ENCODE measurements at places on chromosomes 2 and 18.

DNA sequence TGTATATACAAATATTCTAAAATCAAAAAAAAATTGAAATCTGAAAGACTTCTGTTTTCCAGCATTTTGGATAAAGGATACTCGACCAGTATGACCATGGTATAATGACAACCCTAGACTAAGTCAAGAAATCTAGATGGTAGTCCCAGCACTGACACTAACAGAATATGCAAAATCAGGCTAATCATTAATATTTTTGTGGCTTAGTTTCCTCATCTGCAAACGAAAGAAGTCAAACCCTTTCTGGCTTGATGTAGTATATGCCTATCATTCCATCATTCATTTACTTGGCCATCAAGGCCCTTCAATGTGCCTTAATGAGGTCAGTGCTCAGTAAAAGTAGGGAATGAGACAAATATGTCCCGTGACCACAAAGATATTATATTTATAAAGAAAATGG is 83.5 kb downstream of the NCKAP5 start:
- no peak for DNase-seq

GRCh38 chr2:122112216-122113005 is 357.0 kb downstream of the TSN start:
- no peak for DNase-seq

- DNase-seq = peak; percentile 5
Observed at GRCh38 chr2:27954771-27955383, 64.3 kb downstream of the BABAM2 start.

DNA sequence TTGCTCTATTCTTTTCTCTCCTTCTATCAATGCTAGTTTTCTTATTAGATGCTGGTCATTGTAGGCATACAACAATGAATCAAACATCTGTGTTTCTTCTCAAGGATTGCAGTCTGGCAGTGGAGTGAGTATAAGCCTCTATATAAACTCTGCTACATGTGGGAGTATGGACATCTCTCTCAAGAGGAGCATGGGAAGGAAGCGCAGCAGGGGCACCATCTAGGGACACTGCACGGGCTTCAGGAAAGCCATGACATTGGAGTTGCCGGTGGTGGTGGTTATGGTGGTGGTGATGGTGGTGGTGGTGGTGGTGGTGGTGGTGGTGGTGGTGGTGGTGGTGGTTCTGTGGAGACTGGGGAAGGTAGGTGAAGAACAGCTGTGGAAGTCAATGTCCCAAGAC is 462.6 kb downstream of the RNF144A start:
- no peak for DNase-seq

GRCh38 chr2:225073198-225073597 is 30.9 kb upstream of the DOCK10 start:
- no peak for DNase-seq

DNA sequence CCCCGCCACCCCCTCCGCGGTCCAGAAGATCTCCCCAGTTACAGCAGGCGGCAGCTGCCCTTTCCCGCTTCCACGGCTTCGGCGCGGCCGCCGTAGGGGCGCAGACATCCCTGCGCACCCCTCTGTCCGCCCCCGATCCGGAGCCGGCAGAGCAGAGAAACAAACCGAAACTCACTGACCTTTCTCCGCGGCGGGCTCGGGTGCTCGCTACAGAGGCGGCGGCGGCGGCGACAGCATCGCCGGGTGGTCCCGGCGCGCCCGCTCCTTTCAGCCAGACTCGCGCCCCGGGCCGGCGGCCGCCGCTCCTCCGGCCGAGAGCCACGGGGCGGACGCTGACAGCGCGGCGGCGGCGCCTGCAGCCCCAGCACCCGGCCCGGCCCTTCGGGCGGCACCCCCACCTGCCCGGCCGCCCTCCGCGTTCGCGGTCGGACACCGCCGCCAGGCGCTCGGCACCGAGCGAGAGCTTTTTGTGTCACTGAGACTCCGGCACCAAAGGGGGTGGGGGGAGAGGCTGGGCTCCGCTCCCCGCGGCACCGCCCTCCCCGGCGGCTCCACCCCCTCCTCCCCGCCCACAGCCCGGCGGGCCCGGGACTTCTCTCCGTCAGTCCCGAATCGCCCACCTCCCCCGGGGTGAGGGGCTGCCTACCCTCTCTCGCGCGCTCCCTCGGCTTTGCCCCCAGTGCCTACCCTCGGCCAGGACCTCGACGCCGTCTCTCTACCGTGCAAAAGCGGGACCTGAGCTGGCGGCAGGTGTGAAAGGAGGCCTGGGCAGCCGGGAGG is 1.4 kb upstream of the RNF152 start:
- DNase-seq = peak; percentile 72

DNA sequence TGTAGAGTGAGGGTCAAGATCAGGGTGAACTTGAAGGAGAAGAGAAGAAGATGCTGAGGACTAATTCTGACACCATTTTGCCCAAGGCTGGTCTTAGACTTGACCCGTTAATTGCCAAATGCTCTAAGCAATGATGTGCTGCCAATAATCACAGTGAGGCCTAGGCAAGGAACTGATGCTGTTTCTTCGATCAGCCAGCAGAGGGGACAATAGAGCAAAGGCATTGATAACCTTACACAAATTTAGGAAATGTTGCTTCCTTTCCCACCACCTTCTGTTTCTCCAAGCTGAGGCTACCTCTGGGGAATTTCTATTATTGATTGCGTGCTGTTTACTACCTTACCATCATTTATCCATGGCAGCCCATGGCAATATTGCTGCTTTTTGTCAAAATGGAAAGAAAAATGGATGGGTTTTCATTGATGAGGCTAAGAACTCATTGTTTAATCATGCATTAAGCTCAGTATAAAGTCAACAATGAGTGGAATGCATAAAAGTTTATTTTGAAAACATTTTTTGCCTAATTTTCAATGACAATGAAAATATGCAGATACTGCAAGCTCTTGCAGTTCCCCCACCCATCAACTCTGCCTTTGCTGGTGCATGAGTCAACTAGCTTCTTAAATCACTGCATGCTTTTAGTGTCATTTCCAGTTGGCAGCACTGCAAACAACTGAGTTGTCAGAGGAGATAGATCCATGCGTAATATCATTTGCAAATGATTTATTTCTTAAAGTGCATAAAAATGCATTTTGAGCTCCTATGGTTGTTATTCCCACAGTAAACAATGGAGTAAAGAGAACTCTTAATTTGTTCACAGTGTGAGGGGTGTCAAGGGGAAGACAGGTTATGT is 116.4 kb upstream of the NYAP2 start:
- DNase-seq = peak; percentile 2

DNA sequence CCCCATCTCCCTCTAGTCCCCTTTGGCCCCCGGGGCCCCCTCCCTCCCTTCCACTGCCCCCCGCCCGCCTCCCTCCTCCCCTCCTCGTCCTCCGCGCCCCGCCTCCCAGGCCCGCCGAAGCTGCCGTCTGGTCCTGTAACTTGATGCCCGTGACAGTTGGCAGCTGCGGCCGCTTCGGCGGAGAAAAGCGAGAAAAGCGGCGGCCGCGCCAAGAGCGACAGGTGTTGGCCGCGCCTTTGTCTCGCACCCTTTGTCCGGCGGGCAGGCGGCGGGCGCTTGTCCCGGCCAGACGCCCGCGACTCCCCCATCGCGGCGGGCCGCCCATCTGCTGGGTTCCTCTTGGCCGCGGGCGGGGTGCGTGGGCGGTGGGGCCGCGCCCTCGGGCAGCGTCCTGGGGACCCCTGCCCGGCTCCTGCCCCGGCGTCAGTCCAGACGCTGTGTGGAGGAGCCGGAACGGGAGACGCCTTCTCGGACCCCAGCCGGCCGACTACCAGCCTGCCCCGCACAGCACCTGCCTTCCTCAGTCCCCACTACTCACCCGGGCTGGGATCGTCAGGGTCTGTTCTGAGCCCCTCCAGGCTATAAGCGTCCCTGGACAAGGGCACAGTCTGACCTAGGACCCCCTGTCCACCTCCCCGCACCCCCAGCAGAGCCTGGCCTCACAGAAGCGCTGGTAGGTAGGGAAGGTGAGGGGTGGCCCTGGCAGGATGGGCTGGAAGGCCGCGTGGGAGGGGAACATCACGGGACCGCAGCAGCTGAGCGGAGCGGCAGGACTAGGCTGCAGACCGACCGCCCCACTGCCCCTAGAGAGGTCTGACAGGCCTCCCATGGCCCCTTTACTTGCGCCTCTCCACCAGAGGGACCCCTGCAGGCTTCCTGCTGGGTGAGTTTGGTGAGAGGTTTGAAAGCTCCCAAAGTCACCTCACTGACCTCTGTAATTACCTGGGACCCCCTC is 1.2 kb upstream of the HES6 start:
- no peak for DNase-seq

DNA sequence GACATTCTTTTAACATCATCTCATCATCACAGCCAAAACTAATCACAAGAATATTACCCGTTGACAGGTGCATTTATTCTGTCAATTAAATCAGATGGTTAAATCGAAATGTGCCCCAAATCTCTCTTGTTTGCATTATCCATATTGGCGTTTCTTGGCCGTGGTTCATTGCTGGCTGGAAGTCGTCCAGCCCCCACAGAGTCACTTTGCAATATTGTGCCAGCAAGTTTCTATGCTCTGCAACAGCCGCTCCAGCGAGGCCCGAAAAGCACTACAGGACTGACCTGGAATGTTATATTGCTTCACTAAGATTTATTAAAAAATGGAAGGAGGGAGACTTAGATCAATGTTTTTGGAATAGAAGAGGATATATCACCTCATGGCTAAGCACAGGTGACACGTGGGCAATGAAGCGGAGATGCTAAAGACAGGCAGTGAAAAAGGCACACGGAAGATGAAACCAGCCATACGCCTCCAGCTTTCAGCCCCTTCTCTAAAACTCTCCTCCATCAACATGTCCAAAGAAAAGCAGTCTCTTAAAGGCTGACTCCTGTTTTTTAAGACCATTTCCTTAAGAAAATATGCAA is 176.8 kb upstream of the VRK2 start:
- DNase-seq = no peak

DNA sequence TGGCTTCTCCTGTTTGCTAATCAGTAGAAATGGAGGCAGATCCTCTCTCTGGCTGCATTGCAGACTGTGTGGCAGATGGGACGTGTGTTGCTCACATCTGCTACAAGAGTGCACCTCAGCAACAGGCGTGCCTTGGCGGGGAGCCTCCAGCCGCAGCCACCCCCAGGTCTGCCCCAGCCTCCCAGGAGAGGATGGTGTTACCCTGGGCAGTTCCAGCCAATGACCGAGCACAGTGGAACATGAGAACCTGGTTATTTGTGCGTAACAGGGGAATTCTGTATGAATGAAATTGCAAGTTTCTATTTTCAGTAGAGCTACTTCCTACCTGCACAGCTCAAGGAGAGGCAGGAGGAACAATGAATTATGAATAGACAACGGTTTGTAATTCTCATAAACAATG is 130.6 kb upstream of the CBLN2 start:
- no peak for DNase-seq

All from stimulated activated CD4-positive, alpha-beta T cell treated with anti-CD3 and anti-CD28 coated beads, TNF-alpha, amount 100 ng/mL, for 4 hours (primary cell).